ENCODE measurements at places on chromosomes 5 and 9.

DNA sequence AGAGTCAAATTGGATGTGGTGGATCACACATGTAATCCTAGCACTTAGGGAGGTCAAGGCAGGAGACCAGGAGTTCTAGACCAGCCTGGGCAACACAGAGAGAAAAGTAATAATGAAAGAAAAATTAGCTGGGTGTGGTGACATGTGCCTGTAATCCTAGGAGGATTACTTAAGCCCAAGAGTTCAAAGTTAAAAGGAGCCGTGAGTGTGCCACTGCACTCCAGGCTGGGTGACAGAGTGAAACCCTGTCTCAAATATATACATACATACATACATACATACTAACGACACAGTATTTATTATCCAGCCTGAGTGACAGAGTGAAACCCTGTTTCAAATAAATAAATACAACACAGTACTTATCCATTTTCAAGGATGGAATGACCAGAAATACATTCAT, 180.3 kb downstream of the BNC2 start:
- no peak for DNase-seq

DNA sequence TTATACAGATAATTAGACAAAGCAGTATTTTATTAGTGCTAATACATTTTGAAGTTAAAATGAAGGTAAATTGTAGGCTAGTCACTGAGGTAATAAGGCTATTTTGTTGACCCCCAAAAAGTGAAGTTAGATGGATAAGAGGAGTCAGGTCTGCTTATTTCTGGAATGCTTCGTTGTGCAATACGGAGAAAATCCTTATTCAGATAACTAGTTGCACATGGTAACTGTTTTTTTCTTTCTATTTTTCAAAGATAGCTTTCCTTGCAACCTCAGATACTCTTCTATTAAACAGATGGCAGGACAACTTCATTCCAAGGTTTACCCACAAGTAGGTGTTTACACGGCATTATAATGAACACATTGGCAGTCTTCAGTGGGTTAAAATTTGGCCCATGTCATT, 101.1 kb downstream of the TMEM174 start:
- no peak for DNase-seq

DNA sequence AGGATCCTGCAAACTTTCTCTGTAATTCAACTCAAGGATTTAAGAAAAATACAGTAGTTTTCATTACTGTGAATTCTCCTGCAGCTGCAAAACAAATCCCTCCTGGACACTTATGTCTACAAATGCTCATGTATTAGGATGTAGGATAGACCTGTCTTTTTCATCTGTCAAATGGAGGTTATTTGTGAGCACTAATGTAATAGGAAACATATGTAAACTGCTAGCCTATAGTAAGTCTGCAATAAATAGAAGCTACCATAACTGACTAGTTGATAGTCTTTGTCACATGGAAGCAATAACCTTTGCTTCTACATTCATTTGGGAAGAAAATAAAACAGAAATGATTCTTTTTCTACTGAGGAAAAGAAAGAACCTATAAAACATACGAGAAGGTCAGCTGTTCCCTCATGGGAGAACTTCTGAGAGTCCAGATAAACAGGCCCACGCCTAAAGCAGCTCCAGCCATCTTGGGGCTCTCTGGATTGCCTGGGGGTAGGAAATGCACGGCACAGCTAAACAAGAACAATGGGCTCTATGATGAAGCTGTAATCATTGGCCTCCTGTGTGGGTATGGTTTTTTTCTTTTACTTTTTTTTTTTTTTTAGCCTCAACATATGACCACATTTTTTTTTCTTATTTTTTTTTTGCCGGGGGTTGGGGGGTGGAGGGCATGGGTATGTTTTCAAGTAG, 6.2 kb downstream of the KCNV2 start:
- DNase-seq, result no peak

GRCh38 chr5:77431286-77431685, 60.8 kb downstream of the WDR41 start:
- no peak for DNase-seq

DNA sequence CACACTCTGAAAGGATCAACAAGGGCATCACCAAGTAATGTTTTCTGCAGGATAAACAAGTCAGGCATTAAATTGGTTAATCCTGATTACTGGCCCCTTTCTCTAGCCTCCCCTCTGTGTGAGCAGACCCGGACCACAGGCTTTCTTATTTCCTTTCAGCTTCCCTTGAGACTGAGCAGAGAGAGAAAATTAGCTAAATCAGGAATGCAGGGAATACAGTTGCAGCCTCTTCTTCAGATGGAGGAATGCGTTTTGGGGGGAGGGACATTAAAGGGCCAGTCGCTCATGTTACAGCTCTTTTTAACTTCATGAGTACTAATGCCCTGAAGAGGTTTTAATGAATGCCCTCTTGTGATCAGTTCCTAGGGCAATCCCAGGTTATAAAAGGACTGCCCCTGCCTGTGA, 19.8 kb downstream of the PCDHAC2 start:
- DNase-seq, result no peak

- no peak for DNase-seq
Measured at GRCh38 chr5:81146031-81146430, 87.1 kb upstream of the CKMT2 start.

- DNase-seq, result peak; percentile 90
Measured at GRCh38 chr9:8857926-8858595, 1058.5 kb upstream of the DMAC1 start.

DNA sequence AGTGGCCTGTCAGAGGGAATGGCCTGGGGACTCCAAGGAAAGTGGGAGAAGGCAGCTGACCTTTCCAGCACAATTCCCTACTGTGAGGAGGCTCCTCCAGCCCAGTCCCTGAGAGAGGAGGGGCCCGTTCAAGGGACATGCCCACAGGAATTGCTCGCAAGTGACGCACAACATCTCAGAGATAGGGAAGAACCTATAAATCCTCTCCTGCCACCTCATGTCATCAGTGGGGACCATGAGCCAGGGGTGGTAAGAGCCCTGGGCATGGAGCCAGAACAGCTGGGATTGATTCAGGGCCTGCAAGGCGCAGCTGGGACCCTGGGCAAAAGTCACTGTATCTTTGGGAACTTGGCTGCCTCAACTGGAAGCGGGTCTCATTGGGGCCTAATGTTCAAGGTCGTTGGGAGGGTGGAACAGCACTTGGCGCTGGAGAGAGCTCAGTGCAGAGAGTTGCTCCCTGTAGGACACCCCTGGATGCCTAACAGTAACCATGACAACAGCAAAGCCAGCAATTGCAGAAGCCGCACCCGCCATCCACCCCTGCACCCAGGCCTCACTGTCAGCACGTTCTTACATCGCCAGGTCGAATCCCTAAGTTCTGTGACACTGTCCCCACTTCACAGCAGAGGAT, 41.3 kb upstream of the ORM1 start:
- DNase-seq, result no peak

- no peak for DNase-seq
Measured at GRCh38 chr5:77864997-77865396, 88.9 kb upstream of the TBCA start.

GRCh38 chr5:122500245-122501088, 188.4 kb downstream of the SNCAIP start:
- DNase-seq, result peak; percentile 79

DNA sequence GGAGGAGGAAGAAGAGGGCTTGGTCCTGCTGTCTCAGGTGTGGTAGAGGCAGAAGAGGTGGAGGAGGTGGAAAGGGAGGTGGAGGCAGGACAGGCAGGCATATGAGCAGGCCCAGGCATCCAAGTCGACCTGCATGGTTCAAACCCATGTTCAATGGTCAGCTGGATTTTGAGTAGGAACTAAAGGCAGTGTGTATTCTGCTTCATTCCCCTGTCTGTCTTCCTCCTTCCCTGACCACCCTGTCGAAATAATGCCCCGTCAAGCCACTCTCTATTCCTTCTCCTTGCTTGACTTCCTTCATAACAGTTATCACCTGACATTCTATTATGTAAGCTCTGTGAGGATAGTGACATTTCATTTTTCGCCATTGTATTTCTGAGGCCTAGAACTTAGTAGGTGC, 34.8 kb downstream of the ATP6V0E1 start:
- DNase-seq, result no peak

DNA sequence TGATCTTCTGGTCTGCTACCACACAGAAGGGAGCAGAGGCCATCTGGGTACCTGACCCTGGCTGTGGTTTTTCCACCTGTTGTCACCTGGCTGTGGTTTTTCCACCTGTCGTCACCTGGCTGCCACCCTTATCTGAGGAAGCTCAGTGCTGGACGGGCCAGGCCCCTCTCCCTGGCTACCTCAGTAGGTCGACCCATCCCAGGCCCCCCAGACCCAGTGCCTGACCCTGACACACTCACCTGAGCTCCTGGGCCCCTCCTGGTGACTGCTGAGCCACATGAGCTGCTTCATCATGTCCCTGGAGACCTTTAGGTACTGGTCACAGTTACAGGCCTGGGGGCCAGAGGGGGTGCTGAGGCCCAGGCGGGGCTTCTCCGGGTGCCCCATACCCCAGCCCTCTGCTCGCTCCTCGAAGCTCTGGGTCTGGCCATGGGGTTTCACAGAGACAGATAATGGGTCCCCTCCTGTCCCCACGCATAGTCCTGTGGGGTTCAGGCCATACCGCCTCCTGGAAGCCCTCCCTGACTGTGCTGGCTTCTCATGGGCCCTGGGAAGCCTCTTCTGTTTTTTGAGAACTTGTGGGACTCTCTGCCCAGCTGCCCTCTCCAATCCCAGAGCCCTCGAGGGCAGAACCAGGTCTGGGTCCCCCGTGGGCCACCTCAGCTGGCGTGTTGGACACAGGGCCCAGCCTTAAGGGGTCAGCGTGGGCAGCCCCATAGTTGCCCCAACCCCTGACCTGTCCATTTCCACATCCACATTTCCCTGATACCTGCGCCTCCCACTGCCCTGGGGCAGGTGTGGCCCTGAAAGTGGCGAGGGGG, 7.5 kb upstream of the NRARP start:
- DNase-seq, result no peak

DNA sequence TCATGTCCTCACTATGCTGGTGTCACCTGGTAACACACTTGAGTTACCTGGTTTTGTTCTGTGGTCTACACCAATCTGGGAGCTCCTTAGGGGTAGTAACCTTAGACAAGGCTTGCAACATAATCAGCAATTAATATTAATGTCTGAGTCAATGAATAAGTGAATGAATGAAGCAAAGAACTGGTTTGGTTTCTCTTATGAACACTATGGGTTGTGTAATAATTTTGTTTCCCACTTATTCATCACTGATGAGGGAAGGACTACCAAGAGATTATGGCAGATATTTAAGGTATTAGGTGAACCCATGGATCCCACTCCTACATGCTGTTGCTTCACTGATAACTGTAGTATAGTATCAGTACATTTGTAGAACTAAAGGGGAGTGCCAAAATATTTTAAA, 116.0 kb downstream of the SLC12A2 start:
- DNase-seq, result no peak

GRCh38 chr5:67245259-67245846, 48.8 kb upstream of the CD180 start:
- no peak for DNase-seq

- DNase-seq, result no peak
Measured at GRCh38 chr9:88995200-88995577, 3.9 kb downstream of the S1PR3 start.

DNA sequence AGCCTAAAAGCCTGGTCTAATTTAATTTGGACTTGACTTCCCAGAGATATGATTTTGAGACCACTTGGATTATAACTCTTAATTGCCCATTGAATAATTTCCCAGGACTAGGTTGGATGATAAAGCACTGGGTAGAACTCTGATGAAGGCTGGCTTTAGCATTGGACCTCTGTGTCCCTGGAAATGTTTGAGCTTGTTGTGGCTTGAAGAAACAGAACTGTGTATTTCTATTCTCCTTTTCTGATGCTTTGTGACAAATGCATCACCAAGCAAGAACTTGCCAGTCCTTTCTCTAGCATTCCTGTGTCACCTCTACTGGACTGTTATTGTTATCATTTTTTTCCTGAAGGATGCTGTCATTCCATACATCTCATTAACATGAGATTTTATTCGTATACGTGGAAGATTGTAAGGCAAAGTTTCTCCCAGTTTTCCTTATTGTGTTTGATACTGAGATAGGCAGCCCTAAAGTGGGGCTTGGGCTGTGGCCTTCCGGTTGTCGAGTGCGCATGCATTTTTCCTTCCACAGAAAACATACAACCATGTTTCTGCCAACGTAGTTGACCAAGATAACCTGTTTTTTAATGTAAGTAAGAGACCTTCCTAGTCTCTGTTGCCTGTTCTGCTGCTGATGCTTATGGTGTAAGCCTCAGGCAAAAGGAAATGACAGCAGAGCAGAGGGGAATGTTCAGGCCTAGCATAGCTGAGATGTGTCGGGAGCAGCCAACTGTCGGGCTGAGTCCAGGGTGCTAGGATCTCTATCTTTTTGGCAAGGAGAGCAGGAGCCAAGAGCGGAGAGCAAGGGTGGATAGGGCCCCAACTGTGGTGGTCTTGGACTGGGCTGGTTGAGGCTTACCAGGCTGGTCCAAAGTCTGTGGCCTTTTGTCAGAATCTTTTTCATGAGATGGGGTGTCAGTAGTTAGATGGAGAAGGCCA, 2.3 kb downstream of the NTRK2 start:
- DNase-seq, result peak; percentile 71

DNA sequence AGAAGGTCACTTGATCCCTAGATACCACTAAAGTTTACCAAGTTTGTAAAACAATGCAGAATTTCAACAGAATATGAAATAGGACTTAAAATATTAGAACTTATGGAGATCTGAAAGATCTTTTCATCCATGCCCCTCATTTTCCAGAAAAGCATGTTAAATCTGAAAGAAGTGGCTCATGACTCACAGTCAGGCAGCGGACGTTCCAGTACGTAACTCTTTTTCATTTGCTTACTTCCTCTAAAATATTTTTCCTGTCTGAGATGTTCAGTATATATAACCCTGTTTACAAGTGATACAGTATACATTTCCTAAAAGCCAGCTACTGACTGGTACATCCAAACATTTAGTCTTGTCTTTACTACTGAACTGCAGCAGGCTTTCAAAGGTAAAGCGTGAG, 22.3 kb downstream of the FBXW2 start:
- no peak for DNase-seq

GRCh38 chr9:99824378-99825171, 2.9 kb downstream of the NR4A3 start:
- DNase-seq, result no peak

GRCh38 chr9:128078504-128079434, 10.7 kb downstream of the SLC25A25 start:
- DNase-seq, result no peak

GRCh38 chr5:172412724-172413286, 41.5 kb downstream of the SH3PXD2B start:
- peak; percentile 71 for DNase-seq

DNA sequence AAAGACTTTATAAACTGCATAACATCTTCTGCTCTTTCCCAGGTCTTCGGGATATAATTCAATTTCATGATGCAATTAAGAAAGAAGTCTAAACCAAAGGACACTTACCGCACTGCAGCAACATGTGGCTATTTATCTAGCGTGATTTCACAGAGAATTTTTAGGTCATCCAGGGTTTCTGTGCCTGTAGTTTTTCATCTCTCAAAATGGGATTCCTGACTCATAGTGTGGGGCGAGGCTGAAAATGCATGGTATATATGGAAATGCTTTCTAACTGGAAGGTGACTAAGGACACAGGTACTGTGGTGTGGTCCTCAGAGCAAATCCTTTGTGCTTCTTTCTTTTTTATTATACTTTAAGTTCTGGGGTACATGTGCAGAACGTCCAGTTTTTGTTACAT, 557.7 kb upstream of the KLF4 start:
- DNase-seq, result no peak

GRCh38 chr5:158759283-158759682, 340.4 kb downstream of the EBF1 start:
- no peak for DNase-seq
